OCI-M1 (cell line): ENCODE measurements at places on chromosomes 12 and 14.

GRCh38 chr12:30909349-30910037, 17.1 kb upstream of the TSPAN11 start:
- DNase-seq, result no peak

- DNase-seq, result no peak
These were observed 95.3 kb upstream of the SLC35F4 start for GRCh38 chr14:57960946-57961785.

- DNase-seq, result no peak
These were observed 4.8 kb downstream of the MMAB start for GRCh38 chr12:109568486-109568885.

DNA sequence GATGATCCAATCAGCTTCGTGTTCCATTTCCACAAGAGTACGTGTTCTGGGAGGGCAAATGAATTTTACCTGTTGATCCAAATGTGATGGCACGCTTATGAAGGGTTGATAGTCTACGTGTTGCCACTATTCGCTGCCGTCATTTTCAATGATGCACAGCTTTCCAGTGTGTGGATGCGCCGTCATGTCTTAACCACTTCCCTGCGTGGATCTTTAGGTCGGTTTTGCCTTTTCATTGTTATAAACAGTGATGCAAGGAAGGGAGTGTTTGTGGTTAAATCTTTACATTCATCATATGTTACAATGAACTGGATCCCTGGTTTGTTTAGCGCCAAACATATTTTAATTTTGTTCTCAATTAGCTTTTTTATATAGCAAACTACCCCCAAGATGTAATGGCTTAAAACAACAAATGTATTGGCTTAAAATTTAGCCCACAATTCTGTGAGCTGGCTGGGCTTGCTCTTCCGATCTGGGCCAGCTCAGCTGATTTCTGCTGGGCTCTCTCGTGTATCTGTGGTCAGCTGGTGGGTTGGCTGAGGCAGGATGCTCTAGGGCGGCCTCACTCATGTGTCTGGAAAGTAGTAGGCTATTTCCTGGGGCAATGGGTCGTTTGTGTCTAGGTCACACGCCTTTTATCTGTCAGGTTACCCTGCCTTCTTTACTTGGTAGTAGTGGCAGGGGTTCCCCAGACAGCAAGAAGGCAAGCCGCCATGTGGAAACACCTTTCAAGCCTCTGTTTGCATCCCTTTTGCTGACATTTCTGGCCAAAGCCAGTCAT, 176.7 kb downstream of the CRADD start:
- no peak for DNase-seq

GRCh38 chr12:56188131-56188777, 1.0 kb downstream of the SMARCC2 start:
- no peak for DNase-seq

DNA sequence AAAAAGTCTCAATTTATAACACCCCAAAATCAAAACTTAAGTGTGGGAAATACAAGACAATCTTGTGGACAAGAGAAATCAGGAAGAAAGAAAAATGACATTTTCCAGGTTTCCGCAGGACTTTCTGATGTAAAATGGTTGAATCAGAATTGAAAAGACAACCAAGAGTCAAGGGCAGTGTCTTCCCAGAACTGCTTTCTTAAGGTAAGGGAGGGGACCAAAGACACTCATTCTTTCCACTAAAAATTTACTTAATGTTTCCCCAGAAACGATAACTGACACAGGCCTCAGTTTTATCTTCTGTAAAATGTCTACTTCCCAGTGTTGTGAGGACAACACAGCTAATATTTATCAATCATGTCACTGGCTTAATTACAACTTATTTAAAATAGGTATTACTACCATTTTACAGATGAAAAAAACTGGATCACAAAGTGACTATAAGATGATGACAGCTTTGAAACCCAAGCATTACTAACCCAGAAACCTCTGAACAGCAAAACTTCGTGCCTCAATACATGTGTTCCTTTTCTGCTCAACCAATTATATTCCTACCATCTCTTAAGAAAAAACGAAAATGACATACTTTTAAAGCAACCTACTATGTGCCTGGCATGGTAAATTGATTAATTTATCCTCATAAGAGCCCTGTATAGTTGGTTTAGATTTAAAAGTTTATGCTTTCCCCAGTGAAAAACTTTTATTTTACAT, 4.6 kb downstream of the SINHCAF start:
- peak; percentile 70 for DNase-seq

GRCh38 chr12:91225316-91225715, 42.7 kb upstream of the DCN start:
- peak; percentile 3 for DNase-seq

DNA sequence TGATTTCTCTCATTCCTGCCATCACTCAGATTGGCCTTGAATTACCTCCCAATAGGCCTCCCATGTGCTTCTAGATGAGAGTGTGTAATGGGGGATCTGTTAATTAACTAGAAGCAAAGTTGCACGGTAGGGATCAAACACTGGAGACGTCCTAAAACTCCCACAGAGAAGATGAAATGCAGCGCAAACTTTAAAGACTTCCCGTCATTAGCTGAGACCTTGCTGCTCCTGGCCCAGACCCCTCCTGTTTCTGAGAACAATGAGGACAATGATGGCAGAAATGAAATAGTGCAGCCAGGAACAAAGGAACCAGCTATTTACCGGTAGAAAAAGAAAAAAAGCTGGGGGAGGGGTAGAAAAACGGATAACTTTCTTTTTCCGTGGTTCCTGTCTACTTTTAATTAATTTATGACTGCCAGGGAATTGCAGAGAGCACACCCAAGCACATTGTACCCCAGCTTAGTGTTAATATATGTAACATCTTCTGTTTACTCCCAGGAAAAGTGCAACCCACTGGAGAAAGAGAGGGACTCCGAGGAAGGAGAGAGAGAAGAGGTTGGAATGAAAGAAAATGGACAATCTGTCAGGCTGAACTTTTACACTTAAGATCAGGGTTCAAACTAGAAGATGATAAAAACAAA, 280.7 kb upstream of the SOX5 start:
- no peak for DNase-seq

DNA sequence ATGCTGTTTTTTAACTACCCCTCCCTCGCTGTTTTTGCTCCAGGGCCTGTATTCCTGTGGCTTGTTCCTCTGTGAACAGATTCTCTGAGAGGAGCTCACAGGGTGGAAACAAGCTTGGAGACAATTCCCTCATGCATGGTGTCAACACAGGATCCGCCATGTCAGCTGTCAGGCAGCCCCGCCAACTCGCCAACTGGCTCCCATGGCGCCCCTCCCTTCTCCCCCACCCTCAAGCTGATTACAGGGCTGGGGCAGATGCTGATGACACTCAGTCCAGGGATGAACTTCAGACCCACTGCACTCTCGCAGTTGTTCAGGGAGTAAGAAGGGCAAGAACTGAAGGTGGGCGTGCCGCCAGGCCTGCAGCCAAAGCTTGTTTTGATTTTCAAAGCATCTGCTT, 229.9 kb downstream of the NTF3 start:
- no peak for DNase-seq

DNA sequence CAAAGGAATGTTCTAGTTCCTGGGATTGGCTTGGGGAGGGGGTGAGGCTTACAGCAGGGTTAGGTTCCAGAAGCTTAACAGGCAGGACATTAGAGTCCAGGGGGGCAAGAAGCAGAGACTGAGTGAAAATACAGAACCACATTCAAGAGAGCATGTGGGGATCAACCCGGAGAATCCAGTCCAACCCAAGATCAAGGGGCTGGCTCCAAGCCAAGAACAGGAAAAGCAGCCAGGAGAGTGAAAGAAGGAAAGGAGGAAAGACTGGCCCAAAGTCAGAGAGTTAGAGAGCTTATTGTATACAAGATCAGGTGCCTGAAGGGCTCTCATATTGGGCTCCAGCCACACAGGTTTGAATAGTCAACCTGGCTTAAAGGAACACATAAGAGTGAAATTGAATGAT, 190.3 kb upstream of the CDKN3 start:
- DNase-seq, result no peak

- no peak for DNase-seq
These were observed 1.7 kb downstream of the VSIG10 start for GRCh38 chr12:118102070-118102469.

GRCh38 chr12:28535216-28535615, 345.0 kb downstream of the CCDC91 start:
- DNase-seq, result no peak

GRCh38 chr12:67315661-67316060, 46.5 kb downstream of the CAND1 start:
- peak; percentile 55 for DNase-seq

GRCh38 chr14:21075719-21076437, 5.8 kb downstream of the ARHGEF40 start:
- no peak for DNase-seq

DNA sequence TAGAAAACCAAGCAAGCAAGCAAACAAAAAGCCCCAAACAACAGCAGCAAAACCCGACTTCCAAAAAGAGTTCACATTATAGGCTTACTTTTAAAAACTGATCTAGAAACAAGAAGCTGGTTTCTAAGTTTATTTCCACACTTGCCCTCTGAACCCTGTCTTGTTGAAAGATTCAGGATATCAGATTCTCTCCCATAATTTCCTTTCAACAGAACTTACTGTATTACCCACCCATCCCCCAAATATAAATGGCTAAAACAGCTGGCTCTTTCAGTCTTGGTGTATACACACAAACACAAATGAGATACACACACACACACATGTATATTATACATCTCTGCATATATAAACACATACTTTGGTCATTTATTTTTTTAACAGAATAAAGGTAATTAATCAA, 460.9 kb downstream of the ZFP36L1 start:
- no peak for DNase-seq

GRCh38 chr14:48970943-48971342, 615.2 kb downstream of the RPS29 start:
- no peak for DNase-seq

DNA sequence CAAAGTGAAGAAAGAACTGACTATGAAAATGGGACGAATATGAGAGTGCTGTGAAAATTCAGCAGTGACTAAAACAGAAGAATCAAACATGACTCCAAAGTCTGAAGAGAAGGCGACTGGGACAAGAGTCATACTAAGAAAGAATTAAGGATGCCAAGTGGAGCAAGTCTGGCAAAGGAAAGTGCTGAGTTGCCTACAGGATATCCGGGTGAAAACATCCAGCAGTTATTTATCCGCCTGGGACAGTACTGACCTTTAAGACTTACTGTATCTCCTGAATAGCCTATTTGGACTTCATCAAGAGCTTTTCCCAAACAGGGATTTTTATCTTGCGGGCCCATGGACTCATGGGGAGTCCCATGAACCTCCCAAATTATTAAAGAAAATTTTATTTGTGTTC, 41.1 kb downstream of the KICS2 start:
- no peak for DNase-seq
